HCT116 (cell line): ENCODE measurements at places on chromosomes 2 and 18.

DNA sequence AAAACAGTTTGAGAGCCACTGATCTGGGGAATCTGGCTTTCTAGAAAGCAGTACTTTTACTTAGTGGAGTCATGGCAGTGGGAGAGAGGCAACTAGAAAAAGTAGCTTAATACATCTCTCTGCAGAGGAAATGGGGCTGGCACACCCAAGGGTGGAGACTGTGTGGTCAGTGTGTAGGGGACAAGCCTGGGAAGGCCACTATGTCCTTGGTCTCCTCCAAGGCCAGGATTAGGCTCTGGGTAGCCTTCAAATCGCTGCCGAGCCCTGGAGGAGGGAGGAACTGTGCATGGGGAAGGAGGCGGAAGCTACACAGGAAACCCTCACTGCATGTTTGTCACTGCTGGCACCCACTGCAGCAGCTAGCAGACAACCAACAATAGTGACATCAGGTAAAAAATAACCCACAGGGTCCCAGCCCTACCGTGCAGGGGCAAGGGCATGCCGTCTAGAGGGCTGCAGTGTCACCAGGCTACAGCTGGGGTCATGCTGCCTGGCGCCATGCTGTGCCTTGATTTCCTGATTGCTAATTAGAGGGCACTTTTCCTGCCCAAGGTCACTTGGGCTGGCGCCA lies 34.8 kb downstream of the LBH start:
- no peak for DNase-seq

- no peak for DNase-seq
Observed at GRCh38 chr18:37729716-37730115, 164.1 kb upstream of the CELF4 start.

- DNase-seq: no peak
Observed at GRCh38 chr18:41745166-41746049, 209.6 kb upstream of the PIK3C3 start.

- no peak for DNase-seq
Observed at GRCh38 chr2:122519821-122520611, 764.6 kb downstream of the TSN start.

DNA sequence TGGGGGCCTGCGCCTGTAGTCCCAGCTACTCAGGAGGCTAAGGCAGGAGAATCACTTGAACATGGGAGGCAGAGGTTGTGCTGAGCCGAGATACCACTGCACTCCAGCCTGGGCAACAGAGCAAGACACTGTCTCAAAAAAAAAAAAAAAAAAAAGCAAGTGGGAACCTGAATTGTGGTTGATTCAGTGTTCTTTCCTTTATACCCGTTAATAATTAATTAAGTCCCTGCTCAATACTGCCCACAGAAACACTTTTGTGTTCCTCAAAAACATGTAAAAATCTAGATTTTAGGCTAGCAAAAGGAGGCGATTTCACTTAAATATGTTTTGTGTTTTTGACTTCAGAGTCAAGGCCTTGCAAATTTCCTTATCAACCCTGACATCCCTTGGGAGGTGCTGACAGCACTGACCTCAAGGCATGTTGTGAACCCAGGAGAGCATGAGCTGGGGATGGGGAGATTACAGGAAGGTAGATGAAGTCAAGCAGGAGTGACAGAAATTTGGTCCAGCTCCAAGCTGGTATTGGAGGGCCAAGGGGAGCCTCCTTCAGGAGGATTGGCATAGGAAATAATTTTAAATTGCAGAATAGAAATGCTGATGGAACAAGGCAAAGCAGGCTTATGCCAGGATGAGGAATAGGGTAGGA lies 89.0 kb upstream of the PNPT1 start:
- no peak for DNase-seq
